H54 (cell line): ENCODE measurements at places on chromosomes 1 and 21.

DNA sequence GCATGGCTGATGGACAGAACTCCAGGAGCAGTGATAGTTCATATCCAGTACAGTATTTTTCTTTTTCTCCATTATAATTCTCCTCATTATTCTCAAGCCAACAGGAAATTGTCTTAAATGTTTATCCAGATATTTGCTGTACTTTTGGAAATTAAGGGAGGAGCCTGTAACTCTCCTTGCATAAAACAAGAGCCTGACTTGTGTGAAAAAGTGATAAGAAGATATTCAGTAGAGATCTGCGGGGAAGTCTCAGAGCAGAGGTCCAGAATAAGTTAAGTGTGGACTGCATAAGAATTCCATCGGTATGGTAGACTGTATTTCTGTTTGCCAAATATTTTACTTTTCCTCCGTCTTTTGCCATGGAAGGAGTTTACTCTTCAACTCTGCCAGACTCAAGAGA lies 70.2 kb downstream of the BACH1 start:
- DNase-seq = no peak

DNA sequence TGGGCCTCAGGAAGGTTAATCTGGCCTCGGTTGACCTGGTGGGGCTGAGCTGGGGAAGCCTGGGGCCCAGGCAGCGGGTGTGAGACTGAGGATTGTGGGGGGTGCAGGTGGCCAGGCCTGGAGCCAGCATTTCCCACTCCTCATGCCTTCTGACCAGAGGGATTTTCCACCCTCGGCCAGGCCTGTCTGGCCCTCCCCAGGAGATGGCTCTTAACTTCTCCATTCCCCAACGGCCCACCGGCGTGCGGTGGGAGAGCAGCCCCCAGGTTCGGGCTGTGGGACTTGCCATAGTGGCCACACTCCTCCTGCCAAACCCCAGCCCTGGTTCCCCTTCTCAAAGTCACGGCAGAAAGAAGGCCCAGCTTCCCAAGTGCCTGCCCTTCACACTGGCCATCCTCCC lies 126.5 kb upstream of the RUNX3 start:
- DNase-seq = no peak

- no peak for DNase-seq
Measured at GRCh38 chr1:110258734-110259133, 48.6 kb downstream of the KCNC4 start.

- no peak for DNase-seq
Measured at GRCh38 chr1:202018468-202019234, 8.3 kb downstream of the ELF3 start.

DNA sequence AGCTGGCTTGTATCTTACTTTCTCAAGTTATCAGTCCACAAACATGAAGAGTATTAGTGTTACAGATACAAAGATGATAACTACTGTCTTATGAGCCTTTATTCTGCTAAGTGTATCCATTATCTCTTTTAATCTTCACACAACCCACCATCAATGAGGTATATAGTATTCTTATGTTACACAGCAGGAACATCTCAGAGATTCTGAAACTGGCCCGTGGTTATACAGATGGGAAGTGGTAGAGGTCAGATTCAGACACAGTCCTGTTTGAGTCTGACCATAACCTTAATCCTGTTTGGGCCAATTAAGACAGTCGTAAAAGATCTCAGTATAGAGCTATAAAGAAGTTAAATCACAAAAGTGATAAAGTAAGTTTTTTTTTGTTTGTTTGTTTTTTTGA lies 5.1 kb upstream of the TMEM269 start:
- no peak for DNase-seq

- DNase-seq = no peak
Measured at GRCh38 chr1:21636029-21636428, 33.1 kb downstream of the RAP1GAP start.
